GF-D8 (cell line): ENCODE measurements at places on chromosomes 7 and 10.

GRCh38 chr10:69800109-69800508, 1.6 kb upstream of the COL13A1 start:
- no peak for DNase-seq

- no peak for DNase-seq
These were observed 809 bp downstream of the SLC13A1 start for GRCh38 chr7:123198668-123199652.

- DNase-seq: no peak
These were observed 409.8 kb upstream of the ZMIZ1 start for GRCh38 chr10:78658645-78659597.

DNA sequence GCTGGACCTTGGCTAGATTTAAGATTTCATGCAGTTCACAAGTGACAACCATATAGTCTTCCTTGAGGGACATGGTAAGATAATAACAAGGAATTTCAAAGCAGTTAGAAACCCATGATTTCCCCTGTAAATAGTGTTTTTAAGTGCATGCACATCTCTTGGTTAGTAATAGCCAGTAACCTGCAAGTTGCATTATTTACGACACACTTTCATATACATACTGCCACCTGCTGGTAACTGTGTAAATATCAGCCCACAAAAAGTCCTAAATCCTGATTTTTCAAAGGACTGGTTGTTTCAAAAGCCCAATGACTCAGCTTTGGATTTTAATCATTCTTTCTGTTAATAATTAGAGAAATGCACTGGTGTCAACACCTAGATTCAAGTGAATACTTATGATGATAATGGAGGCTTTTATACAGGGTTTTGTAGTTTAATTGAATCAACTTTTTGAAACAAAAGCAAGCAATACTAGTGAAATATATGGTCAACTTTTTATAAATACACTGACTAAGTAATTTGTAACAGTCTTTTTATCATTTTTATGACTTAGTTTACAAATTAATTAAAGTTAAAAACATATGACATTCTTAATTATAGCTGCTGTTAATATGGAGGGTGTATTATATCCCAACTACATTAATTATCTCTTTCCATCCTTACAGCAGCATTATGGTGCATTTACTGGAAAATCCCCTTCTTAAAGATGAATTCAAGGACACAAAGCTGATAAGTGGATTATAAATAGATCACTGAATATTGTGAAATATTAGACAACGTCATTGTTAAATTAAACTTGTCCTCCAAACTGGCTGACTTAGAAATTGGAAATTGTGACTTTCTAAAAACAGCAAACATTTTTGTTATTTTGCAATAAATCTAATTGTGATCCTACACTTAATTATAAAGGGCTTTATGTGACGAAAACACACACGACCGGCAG, 367.7 kb upstream of the SEMA3D start:
- no peak for DNase-seq

DNA sequence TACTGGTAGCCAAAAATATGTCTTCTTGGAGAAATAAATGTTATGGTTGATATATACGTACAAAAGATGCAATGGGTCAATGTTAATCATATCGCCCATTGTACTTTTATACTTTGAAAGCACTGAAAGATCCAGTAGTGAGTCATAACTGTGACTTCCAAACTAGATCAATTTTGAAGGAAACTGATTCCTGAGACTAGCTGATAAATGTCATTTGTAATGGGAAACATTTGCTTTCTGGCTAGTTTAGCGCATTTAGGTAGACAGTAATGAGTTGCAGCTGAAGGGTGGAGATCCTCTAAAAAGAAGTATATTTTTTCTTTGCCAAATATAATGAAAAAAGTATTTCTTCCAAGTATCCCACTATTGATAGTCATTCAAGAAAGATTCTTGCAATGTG, 53.5 kb upstream of the ARHGAP21 start:
- no peak for DNase-seq

DNA sequence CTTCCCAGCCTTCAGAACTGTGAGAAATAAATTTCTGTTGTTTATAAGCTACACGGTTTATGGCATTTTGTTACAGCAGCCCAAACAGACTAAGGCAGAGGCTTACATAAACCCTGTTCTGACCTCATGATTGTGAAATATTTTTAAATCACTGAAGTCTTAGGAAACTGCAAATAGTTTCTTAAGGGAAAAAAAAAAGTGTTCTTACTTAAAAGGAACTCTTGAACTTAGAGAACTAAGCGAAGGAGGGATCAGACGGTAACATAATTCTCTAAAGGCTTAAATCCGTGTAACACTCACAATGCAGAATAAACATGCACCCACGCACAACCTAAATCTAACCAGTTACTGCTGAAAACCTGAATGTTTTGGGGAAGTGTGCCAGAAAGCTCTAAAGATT, 749.1 kb upstream of the LRRTM3 start:
- no peak for DNase-seq

DNA sequence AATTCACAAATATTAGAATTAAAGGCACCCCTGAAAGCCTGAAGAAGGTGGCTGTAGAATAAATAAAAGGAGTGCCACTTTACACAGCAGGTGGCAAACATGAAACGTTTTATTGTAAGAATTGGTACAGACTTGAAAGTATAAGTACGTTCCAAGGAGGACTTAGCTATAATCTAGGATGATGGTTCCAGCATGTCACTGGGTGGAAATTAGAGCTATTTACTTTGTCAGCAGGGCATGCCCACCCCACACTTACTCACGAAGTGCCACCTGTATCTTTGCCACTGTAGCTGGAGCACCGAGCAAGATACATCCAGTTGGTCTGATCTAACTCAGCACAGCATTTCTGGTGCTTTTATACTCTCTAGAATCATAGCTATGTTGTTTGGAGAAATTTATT, 97.8 kb downstream of the GRM8 start:
- DNase-seq: no peak

DNA sequence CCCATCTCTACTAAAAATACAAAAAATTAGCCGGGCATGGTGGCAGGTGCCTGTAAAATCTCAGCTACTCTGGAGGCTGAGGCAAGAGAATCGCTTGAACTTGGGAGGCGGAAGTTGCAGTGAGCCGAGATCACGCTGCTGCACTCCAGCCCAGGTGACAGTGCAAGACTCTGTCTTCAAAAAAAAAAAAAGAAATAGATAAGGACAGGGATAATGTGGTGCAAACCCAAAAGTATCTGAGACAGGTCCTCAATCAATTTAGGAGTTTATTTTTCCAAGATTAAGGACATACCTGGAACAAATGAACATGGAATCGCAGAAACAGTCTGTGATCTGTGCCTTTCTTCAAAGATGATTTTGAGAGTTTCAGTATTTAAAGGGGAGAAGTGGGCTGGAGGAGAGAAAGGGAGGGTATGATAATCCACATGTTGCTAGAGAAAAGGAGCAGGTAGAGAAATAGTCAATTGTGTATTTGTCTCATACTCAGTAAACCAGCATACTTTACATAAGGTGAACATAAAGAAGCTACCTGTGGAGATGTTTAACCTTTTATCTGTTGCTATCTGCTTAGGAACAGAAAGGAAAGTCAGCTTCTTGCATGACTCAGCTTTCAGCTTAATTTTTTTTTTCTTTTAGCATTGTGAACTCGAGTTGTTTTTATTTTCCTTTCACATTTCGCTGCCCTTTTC, 4.9 kb upstream of the MTPN start:
- DNase-seq: no peak
